ENCODE measurements at places on chromosomes 12 and 14.

DNA sequence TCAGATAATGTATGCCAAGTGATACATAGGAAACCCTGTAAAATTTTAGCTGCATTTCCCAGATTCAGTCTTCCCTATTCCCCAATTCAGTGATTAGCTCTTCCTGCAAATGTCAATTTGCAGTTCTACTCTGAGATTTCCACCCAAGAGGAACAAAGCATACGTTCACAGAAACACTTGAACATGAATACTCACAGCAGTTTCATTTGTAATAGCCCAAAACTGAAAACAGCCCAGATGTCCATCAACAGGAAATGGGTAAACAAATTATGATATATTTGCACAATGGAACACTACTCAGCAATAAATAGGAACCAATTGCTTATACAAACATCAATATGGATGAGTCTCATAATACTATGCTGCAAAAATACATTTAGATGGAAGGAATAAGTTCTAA is 194.2 kb downstream of the GXYLT1 start:
- no peak overlapping the region for H3K4me3 ChIP-seq
- no peak for DNase-seq
- no peaks in the 10 kb centered on the region for H3K36me3 ChIP-seq
- no peak overlapping the region for H3K27ac ChIP-seq

GRCh38 chr14:32648434-32648833 is 290.2 kb upstream of the NPAS3 start:
- no peaks in the 10 kb centered on the region for H3K36me3 ChIP-seq
- DNase-seq: no peak
- no peak overlapping the region for H3K4me3 ChIP-seq
- H3K27me3 ChIP-seq: no peaks in the 10 kb centered on the region
- H3K4me1 ChIP-seq: no peaks in the 10 kb centered on the region

DNA sequence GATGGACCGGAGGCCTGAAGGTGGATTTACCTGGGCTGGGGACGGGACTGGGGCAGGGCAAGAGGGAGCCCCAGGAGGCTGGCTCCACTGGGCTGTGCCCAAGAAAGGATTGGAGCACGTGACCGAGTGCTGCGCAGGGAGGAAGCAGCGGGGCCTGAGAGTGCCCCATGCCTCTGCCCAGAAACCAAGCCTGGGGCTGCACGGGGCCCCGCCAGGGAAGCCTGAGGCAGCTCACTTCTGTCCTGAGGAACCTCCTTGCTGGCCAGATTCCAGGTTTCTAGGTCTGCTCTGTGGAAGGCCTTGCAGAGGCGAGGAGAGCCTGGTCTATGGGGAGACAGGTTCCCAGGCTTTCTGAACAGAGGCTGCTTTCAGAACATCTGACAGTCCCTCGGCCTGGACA is 10.4 kb downstream of the NGB start:
- no peak overlapping the region for H3K27ac ChIP-seq
- no peaks in the 10 kb centered on the region for H3K4me1 ChIP-seq
- no peak for DNase-seq
- no peak overlapping the region for H3K4me3 ChIP-seq
- H3K27me3 ChIP-seq: peaks cover 2% of the 10 kb centered on the region

DNA sequence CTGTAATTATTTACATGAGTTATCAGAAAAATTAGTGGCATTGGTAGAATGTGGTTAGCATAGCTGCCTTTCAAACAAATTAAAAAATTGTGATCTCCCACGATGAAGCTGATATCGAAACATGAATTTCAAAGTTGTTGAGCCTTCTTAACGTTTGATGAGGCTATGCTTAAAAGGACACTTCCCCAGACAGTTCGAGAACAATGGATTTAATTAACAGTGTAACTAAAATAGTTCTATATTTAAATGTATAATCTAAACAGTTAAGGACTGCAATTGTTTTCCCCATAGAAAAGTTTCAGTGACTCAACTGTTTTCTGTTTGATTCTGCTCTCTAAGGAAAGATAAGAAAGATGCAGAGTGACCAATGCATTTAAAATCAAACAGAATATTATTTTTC is 1.6 kb downstream of the CLEC2B start:
- peaks cover 13% of the 10 kb centered on the region for H3K36me3 ChIP-seq
- H3K27ac ChIP-seq: peak overlapping the region; percentile 91
- H3K27me3 ChIP-seq: no peaks in the 10 kb centered on the region
- H3K4me3 ChIP-seq: peak overlapping the region; percentile 88
- no peak for DNase-seq

DNA sequence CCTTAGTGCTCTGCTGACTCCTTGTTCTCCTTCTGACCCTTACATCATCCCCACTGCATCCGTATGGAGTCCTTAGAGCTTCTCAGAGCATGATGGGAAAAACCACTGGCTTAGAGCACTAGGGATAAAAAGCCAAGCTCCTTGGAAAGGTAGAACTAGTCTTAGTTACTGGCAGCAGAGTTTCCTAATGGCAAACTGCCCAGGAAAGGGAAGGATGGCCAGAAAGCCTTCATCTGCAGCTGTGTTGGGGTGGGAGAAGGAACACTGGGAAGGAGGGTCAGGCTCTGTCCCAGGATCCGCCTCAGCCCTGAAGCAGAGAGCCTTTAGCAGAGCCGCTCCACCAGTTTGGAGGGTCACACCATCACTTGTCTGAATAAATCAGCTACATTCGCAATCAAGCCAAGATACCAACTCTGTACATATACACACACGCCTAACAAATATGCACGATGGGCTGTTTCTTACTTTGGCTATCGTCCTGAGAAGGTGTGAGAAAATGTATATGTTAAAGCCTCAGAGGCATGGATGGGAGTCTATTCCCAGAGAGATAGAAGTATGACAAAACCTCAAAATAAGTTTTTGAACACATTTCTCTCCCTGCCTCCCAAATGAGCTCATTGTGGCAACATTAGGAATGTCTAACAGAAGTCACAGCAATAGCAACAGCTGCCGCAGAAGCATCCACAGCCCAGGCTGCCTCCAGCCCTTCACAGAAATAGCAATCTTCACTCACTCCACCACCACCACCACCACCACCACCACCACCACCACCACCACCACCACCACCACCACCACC is 18.6 kb upstream of the GALNT8 start:
- H3K27ac ChIP-seq: no peak overlapping the region
- no peaks in the 10 kb centered on the region for H3K4me1 ChIP-seq
- peaks cover 5% of the 10 kb centered on the region for H3K27me3 ChIP-seq
- no peak overlapping the region for H3K4me3 ChIP-seq
- DNase-seq: no peak

DNA sequence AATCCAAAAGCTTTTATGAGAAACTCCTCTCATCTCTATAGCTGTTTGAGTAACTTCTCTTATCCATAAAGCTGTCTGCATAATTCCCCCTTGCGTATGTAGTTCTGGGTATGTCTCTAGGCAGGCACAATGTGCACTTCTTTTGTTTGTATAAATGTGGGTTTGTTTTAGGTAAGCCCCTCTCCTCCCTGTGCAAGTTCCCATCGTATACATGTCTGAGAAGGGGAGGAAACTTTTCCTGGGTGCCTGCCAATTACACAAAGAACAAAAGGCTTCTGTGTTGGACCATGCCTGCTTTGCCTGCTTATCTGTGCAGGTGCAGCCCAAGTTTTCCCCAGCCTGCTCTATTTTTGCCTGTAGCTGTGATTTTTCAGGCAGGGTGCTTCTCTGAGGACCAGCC is 96.7 kb downstream of the CCER1 start:
- H3K27me3 ChIP-seq: no peaks in the 10 kb centered on the region
- no peak for DNase-seq
- H3K36me3 ChIP-seq: no peaks in the 10 kb centered on the region
- H3K4me1 ChIP-seq: peaks cover 1% of the 10 kb centered on the region
- H3K27ac ChIP-seq: no peak overlapping the region

GRCh38 chr12:120259418-120260202 is 5.9 kb downstream of the PXN start:
- H3K4me3 ChIP-seq: no peak overlapping the region
- peak overlapping the region; percentile 19 for H3K27ac ChIP-seq
- H3K27me3 ChIP-seq: no peaks in the 10 kb centered on the region
- H3K4me1 ChIP-seq: peaks cover 76% of the 10 kb centered on the region
- peaks cover 8% of the 10 kb centered on the region for H3K36me3 ChIP-seq

GRCh38 chr14:74085828-74086227 is 1.1 kb downstream of the LIN52 start:
- H3K4me1 ChIP-seq: peaks cover 51% of the 10 kb centered on the region
- H3K27ac ChIP-seq: peak overlapping the region; percentile 95
- no peak for DNase-seq
- H3K4me3 ChIP-seq: peak overlapping the region; percentile 98

GRCh38 chr12:132259364-132259871 is 70.0 kb downstream of the GALNT9 start:
- H3K27ac ChIP-seq: no peak overlapping the region
- no peaks in the 10 kb centered on the region for H3K27me3 ChIP-seq
- no peak overlapping the region for H3K4me3 ChIP-seq
- no peak for DNase-seq
- no peaks in the 10 kb centered on the region for H3K4me1 ChIP-seq
- H3K36me3 ChIP-seq: no peaks in the 10 kb centered on the region

GRCh38 chr14:64388533-64389285 is 556 bp downstream of the MTHFD1 start:
- H3K27me3 ChIP-seq: peaks cover 2% of the 10 kb centered on the region
- H3K27ac ChIP-seq: peak overlapping the region; percentile 100
- peaks cover 42% of the 10 kb centered on the region for H3K4me1 ChIP-seq
- peak overlapping the region; percentile 89 for H3K4me3 ChIP-seq
- peak; percentile 44 for DNase-seq
- H3K36me3 ChIP-seq: peaks cover 43% of the 10 kb centered on the region

GRCh38 chr12:45669792-45670191 is 59.7 kb upstream of the ARID2 start:
- H3K4me3 ChIP-seq: no peak overlapping the region
- peaks cover 49% of the 10 kb centered on the region for H3K4me1 ChIP-seq
- H3K27me3 ChIP-seq: no peaks in the 10 kb centered on the region
- H3K36me3 ChIP-seq: no peaks in the 10 kb centered on the region

GRCh38 chr14:55126034-55126433 is 3.0 kb upstream of the LGALS3 start:
- peaks cover 15% of the 10 kb centered on the region for H3K4me1 ChIP-seq
- no peak overlapping the region for H3K4me3 ChIP-seq
- DNase-seq: no peak
- H3K27me3 ChIP-seq: peaks cover 25% of the 10 kb centered on the region
- no peak overlapping the region for H3K27ac ChIP-seq

DNA sequence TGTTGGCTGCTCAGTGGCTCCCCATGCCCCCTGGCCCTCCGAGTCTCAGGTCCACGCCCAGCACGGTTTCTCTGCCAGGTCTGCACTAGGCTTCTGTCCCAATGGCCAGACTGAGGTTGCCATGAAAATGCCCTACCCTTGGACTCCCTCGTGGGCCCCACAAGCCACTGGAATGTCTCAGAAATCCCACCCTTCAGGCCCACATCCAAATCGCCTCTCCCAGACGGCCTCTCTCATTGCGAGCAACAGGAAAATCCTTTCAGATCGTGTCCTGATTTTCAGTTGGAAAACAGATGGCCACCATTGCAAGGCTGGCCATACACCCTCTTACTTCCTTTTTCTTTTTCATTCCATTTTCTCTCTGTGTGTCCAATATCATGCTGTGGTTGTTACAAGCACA is 77.3 kb downstream of the IRF2BPL start:
- H3K27me3 ChIP-seq: no peaks in the 10 kb centered on the region
- H3K4me1 ChIP-seq: peaks cover 73% of the 10 kb centered on the region
- peak overlapping the region; percentile 47 for H3K27ac ChIP-seq
- no peaks in the 10 kb centered on the region for H3K36me3 ChIP-seq

DNA sequence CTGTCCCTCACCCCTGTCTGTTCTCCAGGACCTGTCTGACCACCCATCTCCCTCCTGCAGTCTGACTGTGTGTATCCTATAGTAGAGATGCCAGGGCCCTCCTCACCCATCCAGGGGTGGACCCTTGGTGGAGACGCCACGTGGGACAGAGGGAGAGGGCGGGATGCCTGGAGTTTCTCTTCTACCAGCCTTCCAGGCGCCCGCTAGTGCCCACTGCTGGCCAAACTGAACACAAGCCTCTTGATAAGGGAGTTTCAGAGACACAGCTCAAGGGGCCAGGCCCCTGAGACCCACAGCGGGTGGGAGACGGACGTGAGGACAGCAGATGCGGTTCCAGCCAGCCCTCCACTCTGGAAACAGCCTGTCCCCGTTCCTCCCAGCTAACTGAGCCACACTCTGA is 147.3 kb downstream of the RBM19 start:
- no peaks in the 10 kb centered on the region for H3K27me3 ChIP-seq
- DNase-seq: no peak
- no peak overlapping the region for H3K27ac ChIP-seq
- H3K4me1 ChIP-seq: no peaks in the 10 kb centered on the region

GRCh38 chr14:67618617-67619063 is 1.1 kb upstream of the ARG2 start:
- peak; percentile 12 for DNase-seq
- peak overlapping the region; percentile 80 for H3K4me3 ChIP-seq
- H3K36me3 ChIP-seq: no peaks in the 10 kb centered on the region
- peaks cover 30% of the 10 kb centered on the region for H3K4me1 ChIP-seq

GRCh38 chr12:52713960-52714886 is 10.9 kb upstream of the KRT77 start:
- peak overlapping the region; percentile 54 for H3K4me3 ChIP-seq
- H3K27ac ChIP-seq: no peak overlapping the region
- H3K27me3 ChIP-seq: peaks cover 28% of the 10 kb centered on the region

DNA sequence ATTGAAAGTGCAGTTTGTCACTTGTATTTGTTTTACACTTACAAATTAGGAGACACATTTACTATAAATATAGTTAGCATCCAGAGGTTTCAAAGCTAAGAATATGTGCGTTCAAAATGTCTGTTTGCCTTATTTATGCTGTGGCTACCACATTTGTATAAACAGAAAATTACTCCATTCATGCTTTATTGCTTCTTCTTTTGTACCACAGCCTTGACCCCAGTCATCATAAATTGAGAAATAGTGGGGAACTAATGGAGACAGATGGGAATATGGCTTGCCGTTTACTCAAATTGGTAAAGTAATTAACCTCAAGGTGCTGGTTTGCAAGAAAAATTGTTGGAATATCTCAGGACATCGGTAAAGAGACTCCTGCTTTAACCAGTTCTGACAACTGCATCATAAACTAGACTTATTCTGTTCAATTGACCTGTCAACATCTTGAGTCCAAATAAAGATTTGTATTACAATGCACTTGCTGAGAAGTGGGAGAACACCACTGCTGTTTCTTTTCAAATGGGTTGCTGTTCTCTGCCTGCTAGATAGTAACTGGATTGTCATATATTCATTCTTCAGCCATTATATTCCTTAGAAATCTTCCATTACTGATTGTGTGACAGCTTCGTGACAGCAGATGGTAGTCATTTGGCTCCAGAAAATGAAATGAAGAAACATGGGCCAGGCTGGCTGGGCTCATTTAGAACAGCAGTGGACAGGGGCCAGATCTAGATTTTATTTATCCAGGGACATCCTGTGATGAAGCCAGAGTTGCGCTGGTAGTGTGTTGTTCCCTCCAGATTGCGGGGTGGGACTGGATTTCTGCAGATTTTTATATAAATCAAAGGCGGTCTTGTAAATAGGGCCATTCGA is 354.4 kb downstream of the EGLN3 start:
- H3K27me3 ChIP-seq: peaks cover 2% of the 10 kb centered on the region
- H3K4me1 ChIP-seq: no peaks in the 10 kb centered on the region
- no peak for DNase-seq
- no peak overlapping the region for H3K4me3 ChIP-seq
